ENCODE measurements at places on chromosomes 6 and 20.

GRCh38 chr6:147750413-147750812 is 241.9 kb downstream of the SAMD5 start:
- DNase-seq, result no peak

DNA sequence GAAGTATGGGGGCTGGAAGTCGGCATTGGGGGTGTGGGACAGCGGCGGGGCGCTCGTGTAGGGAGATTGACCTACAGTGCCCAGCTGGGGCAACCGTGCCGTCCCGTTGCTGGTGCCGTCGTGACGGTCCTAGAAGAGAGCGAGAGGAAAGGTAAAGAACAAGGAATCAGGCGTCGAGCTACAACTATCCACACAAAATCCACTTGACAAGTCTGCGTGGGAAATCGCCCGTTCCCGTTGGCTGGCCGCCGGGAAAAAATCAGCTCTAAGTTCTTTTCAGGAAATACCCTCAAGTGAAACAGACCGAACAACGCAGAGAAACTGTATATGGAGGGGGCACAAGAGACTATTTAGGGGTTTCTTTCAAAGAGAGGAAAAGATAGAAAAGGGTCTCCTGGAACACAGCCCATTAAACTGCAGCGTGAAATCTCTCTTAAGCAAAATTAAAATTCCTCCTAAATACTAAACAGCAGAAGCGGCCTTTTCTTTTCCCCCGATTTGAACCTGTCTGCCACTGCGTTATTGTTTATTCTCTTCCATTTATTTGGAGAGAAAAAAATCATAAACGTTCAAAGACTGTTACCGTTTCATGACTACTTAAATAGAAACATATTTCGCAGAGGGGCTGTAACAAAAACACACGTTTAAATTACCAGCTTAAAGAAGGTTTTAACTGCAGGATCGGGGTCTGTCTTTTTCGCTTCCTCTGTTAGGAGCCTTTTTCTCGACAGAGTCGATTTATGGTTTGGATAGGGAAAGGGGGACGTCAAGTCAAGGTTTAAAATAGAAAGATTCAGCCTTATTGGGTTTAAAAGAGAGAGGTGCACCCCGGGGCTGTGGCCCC is 4.4 kb downstream of the TFAP2A start:
- no peak for DNase-seq

- no peak for DNase-seq
Observed at GRCh38 chr6:108497883-108498282, 62.8 kb upstream of the FOXO3 start.

- no peak for DNase-seq
Observed at GRCh38 chr6:132962936-132963868, 148.8 kb downstream of the RPS12 start.

GRCh38 chr6:6742535-6742934 is 154.0 kb downstream of the LY86 start:
- no peak for DNase-seq

DNA sequence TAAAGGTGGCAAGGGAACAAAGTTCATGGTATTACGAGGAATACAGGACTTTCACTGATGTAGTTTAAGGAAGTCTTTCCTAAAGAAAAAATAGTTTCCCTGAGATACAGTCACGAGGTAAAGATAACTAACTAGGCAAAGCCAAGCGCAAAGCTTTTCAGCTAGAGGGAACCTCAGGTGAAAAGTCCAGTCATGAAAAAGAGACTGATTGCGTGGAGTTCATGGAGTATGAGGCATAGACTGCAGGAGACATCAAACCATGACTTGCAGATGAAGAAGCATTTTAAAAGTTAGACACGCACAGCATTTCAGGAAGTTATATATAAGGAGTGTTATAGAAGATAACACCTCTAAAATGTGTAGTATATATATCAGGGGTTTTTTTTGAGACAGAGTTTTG is 205.6 kb upstream of the ZNF184 start:
- no peak for DNase-seq

DNA sequence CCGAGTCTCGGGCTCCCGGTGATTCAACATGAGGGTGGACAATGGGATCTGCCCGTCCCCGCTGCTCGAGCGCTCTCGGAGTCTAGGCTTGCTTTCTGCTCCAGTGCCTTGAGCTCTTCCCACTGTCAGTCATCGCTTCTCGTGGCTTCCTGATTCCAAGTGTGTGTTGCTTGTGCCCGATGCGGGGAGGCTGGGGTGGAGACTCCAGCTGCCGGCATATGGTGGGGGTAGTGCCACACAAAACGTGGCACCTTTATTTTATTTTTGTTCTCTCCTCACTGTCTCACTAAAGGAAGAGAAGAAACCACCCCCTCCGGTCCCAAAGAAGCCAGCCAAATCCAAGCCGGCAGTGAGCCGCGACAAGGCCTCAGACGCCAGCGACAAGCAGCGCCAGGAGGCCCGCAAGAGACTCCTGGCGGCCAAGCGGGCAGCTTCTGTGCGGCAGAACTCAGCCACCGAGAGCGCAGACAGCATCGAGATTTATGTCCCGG is 14.8 kb upstream of the MYL9 start:
- no peak for DNase-seq

GRCh38 chr6:15518057-15518456 is 144.8 kb downstream of the DTNBP1 start:
- no peak for DNase-seq

GRCh38 chr6:9412951-9413559 is 977.7 kb upstream of the SLC35B3 start:
- DNase-seq, result no peak

GRCh38 chr6:70673601-70674000 is 5.9 kb downstream of the SMAP1 start:
- no peak for DNase-seq

GRCh38 chr6:90179190-90180169 is 117.2 kb downstream of the BACH2 start:
- DNase-seq, result no peak

- no peak for DNase-seq
Observed at GRCh38 chr6:139960671-139961070, 586.2 kb upstream of the CITED2 start.

- DNase-seq, result peak; percentile 78
Observed at GRCh38 chr20:36862857-36863668, 12.9 kb upstream of the TLDC2 start.

DNA sequence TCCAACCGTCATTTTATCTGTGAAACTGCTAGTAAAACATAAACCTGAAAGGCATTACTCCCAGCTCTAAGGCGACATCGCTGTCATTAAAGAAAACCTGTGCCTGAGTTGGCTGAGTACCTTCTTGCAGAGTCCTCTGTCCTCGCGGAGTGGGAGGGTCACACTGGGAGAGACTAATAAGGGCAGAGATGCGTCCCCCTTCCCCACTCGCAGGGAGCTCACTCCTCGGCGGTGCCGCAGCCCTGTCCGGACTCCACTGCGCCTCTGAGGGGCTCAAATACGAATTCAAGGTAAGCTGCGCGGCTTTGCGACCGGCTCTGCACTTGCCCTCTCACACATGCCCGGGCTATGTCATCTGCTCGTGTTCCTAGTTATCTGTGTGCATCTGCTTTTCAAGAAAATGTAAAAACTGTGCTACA is at the start of gene COL19A1:
TSS of gene COL19A1 (plus strand) at position 206 of the 419 bp plus-strand sequence. CDS start 13,012 bp downstream, outside the sequence.
- peak; percentile 64 for DNase-seq

GRCh38 chr6:54817834-54818233 is 28.7 kb upstream of the FAM83B start:
- no peak for DNase-seq

DNA sequence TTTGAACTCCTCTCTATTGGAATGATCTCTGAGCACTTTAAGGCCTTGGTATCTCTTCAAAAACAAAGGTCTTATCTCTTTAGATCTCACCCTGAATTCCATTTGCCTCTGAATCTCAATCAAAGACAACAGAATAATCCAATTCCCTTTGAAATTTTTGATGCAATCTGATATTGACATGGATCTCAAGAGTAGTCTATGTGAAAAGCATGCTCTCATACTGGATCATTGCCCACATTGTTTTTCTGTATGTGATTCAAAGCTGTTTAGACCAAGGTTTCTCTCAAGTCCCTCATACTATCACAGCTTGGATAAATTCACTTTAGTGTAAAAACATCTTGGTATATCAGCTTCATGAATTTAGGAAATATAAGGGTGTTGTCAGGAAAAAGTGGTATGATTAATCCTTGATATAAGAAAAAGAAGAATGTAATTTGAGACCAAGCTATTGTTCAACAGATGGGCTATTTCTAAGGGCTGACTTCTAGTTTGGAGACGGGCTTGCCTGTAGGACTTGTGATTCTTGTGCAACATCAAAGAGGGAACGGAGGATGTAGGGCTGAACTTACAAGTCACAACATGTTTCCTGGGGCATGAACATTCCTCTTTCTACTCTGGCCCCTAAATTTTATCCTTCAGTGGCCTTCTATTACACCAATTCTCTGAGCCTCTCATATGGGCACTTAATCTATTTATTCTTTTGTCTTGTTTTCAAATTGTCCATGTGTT is 77.9 kb upstream of the CITED2 start:
- DNase-seq, result no peak

DNA sequence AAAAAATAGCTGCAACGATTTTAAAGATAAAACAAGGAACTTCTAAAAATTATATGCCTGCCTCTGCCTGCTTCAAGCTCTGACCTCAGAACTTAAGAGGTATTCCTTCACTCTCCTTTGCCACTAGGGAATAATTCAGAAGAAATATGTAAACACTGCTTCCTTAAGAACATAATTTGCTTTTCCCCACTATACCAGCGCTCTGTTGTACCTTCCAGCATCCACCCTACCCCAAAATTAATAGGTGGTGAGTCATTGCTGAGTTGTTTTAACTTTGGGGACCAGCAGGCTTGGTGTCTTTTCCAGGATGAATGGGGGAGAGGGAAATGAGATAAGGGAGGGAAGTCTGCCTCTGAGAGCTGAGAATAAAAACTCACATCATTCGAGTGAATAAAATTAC is 107.7 kb upstream of the ATXN1 start:
- DNase-seq, result no peak

- DNase-seq, result no peak
Observed at GRCh38 chr6:141290941-141291721, 841.6 kb upstream of the GJE1 start.

DNA sequence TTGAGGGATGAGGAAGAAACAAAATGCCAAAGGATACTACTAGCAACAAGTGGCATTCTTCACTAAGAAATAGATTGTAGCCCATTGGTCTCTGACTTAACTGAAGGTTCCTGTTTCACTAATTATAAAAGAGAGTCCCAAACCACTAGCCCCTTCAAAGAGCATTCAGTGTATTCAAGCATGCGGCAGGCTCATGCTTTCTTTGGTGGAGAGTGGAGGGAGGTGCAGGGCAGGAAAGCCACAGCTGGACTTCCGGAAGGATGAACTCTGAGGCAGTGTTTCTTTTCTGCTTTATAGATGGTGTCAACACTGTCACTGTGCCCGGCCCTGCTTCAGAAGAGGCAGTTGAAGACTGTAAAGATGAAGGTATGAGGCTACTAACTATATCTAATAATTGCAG is 636.1 kb downstream of the KIF16B start:
- DNase-seq, result no peak

GRCh38 chr6:32413427-32414047 is 6.6 kb upstream of the BTNL2 start:
- DNase-seq, result peak; percentile 81

GRCh38 chr6:20254295-20254694 is 42.0 kb upstream of the MBOAT1 start:
- no peak for DNase-seq

- DNase-seq, result no peak
Observed at GRCh38 chr6:28633445-28634215, 107.9 kb downstream of the GPX5 start.

DNA sequence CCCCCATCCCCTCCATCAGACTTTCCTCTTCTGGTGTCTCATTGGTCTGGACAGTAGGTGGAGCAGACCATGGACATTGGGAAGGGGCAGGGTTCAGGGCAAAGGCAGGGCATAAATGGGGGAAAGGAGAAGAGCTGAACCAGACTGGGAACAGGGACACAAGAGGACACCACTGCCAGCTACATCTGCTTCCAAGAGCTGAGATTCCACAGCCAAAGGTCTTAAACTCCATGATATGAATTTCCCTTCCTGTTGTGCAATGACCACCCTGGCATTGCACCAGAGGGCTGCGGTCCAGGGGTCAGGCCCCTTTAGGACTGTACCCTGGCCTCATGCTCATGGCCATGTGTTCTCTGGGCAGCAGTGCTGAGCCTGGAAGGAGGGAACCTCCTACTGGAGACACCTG is 137.9 kb downstream of the MAFB start:
- peak; percentile 75 for DNase-seq

GRCh38 chr20:21049305-21049828 is 56.8 kb downstream of the LINC00237 start:
- no peak for DNase-seq

GRCh38 chr6:109513571-109514071 is 30.6 kb upstream of the ZBTB24 start:
- DNase-seq, result no peak

DNA sequence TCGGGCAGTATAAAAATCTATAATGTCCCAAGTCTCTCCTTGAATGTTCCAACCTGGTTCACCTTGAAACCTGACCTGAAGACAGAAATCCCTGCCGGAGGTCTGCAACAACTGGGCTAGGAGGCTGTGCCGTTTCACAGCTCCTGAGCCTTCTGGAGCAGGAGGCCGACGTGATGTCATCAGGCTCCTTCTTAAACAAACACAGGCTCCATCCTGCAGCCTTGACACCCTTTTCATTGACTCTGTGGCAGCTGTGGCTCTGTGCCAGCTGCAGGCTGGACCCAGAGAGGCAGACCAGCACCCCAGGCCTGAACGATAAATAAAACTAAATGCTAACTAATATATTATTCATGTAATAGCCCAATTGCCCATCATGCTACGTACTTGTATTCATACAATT is 483.9 kb downstream of the CD83 start:
- DNase-seq, result no peak

DNA sequence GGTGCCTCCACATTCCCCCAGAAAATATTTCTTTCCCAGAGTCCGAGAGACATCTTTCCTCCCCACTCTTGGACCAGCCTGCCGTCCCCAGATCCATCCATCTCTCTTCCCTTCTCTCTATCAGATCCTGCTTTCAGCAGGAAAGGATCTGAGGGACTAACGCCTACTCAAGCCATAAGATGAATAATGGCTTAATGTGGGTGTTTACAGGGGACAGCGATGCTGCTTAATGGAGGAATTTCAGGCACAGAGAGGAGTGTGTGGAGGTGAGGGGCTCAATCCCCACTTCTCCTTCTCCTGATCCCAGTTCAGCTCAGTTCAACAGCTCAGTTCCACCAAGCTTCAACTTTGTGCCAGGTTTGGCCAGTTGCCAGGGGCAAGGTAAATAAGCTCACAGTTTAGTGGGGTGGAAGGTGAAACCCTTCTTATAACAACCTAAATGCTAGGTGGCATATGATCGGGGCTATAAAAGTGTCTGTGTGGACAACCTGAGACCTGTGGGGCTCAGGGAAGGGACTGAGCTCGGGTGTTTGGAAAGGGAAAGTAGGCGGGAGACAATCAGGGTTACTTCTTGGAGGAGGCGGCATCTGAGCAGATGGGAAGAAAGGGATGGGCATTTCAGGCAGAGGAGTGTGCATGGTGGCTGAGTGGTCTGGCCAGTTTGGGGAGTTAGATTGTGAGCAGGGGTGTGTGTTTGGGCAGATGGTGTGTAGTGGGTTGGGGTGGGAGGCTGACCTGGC is 55.8 kb downstream of the CDH22 start:
- DNase-seq, result no peak

All from Right ventricle myocardium inferior (tissue), 1 donor.